Ureter (tissue), 1 donor: ENCODE measurements at places on chromosomes 5 and 9. TPM values are rescaled to one million over a fixed set of nuclear protein-coding genes. Genes with fewer than 3 reads are reported as not detected.

The SLC2A6 gene
- 19.6 TPM for total RNA-seq

The PCDHGB3 gene
- 3.2 TPM for total RNA-seq

DNA sequence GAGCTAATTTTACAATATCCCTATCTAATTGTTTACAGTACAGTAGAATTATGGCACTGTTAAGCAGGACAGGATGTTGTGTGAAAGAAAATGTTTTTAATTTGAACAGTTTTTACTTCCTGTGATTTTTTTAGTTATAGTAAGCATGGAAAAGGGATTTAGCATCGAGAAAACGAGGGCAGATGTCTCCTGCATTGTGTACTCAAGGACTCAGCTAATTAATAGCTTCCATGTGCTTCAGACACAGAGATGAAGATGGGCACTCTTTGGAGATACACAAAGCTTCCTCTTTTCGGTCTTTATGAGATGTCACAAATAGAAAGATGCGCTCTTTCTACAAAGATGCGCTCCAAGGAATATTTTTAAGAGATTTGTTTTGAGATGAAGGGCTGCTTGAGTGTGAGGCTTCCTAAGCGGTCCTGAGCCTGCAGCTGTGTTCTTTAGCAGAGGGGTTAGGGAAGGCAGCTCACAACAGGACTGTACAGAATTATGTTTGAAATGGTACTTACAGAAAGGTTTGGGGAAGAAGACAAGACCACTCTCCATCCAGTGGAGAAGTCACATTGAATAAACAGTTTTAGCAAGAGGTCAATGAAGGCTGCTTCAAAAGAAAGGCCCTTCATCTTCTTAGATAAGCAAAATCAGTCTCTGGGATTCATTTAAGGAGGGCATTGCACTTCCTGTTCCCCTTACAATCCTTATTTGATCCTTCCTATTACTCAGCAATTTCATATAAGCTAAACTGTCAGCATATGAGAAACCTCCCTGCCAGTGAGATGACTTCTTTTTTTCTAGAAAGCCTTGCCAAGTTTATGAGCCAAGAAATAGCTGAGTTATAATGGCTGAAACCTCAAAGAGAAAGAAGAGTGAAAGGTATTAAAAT, 311.5 kb downstream of the EFNA5 start:
- DNase-seq, result no peak

- DNase-seq, result no peak
Measured at GRCh38 chr5:170860415-170860814, 1.4 kb upstream of the RANBP17 start.

DNA sequence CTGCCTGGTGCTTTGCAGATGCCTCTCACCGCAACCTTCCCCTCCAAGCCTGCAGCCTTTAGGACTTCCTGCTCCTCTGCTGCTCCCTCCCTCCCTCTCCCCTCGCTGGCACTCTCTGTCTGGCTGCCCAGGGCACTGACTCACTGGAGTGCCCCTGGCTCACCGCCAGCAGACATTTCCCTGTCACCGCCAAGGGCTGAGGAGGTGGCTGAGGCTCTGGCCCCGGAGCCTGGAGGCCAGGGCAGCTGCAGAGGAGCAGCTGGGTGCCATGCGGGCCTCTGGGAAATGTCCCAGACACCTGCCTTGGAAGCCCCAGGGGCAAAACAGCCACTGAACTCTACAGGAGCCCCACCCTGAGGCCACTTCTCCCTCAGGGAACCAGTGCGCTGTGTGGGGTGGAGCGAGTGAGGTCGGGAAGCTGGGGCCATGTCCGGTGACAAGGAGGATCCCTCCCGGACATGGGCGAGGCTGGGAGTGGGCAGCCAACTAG, 53.4 kb downstream of the TENT4A start:
- peak; percentile 93 for DNase-seq
